ENCODE measurements at places on chromosomes 5 and 9.

DNA sequence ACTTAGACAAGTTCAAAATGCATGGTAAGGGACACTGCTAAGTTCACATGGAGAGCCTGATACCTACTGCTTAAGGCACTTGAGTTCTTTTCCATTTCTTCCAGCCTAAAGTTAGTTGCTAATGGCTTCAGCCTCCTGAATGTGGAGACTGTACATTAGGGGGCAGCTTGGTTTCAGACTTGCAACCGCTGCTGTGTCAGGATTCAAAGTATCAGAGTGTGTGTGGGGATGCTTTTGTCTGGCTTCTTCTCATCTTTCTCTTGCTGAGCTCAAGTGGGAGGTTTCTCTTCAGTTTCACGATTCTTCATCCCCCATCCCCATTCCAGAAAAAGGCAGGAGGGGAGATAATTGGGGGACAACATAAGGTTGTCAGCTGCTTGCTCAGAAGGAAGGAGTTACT is 49.4 kb downstream of the ATP10B start:
- no peak for DNase-seq

DNA sequence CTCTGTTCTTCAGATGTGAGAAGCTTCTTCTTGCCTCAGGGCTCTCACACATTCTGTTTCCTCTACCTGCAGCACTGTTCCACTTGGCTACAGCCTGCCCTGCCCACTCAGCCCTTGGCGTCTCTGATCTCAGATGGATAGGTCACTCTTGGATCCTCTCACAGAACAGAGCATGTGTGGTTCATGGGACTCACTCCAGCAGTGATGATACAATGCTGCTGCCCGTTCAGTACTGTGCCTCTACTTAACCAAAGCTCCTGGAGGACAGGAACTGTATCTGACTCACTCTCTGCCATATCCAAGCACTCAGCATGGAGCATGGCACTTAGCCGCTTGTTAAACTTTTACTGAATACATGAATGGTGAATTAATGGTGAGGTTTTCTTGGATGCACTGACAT is 3.4 kb upstream of the SPINK4 start:
- DNase-seq, result no peak

- no peak for DNase-seq
Observed at GRCh38 chr5:80961376-80962281, 1.5 kb downstream of the RASGRF2 start.

- no peak for DNase-seq
Observed at GRCh38 chr5:141715346-141715905, 33.4 kb upstream of the ARAP3 start.

GRCh38 chr9:2022560-2022959 is 7.4 kb downstream of the SMARCA2 start:
- no peak for DNase-seq

DNA sequence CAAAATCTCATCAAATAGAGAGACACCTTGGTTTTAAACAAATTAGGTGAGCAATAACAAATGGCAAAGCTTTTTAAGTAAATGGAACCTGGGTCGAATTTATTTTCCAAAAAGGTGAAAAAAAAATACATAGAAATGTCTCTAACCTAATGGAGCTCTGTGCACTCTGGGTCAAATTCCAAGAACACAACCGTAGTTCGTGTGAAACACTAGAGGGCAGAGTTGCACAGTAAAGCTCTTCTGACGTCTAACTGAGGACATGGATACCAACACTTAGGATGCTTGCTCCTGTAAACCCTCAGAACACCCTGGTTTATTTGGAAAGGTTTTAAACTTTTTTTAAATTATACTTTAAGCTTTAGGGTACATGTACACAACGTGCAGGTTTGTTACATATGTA is 18.9 kb downstream of the MARCHF11 start:
- peak; percentile 5 for DNase-seq

DNA sequence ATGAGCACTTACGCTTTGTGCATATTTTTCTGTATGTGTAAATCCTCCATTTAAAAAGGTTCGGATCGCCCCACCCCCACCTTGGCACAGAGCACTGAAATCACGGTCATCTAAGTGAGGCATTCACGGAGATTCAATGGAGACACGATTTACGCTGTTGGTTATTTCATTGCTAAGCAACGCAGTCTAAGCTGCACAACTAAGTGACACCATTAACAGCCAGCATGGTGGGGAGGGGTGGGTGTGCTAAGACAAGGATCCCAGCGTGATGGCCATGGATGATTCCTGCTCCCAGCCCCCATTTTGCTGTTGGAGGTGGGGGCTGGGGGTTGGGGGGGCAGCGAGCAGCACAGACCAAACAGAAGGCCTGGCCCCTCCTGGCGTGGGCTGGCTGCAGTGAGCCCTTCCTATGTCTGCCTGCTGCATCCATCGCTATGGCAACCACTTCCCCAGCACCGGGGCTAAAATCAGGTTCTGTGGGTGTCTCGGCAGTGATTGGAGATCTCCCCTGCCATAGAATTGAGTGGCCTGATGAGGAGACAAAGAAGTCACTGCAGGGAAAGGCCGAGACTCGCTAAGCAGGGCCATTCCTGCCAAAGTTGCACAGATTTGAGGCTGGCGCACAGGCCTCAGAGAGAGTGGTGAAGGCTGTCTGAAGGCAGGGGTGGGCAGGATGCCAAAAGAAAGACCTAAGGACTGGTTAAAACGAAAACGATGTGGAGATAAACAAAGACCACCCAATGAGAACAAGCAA is 14.3 kb upstream of the MARCHF6 start:
- DNase-seq, result no peak

- DNase-seq, result no peak
Observed at GRCh38 chr5:135487839-135488514, 35.8 kb upstream of the TIFAB start.

DNA sequence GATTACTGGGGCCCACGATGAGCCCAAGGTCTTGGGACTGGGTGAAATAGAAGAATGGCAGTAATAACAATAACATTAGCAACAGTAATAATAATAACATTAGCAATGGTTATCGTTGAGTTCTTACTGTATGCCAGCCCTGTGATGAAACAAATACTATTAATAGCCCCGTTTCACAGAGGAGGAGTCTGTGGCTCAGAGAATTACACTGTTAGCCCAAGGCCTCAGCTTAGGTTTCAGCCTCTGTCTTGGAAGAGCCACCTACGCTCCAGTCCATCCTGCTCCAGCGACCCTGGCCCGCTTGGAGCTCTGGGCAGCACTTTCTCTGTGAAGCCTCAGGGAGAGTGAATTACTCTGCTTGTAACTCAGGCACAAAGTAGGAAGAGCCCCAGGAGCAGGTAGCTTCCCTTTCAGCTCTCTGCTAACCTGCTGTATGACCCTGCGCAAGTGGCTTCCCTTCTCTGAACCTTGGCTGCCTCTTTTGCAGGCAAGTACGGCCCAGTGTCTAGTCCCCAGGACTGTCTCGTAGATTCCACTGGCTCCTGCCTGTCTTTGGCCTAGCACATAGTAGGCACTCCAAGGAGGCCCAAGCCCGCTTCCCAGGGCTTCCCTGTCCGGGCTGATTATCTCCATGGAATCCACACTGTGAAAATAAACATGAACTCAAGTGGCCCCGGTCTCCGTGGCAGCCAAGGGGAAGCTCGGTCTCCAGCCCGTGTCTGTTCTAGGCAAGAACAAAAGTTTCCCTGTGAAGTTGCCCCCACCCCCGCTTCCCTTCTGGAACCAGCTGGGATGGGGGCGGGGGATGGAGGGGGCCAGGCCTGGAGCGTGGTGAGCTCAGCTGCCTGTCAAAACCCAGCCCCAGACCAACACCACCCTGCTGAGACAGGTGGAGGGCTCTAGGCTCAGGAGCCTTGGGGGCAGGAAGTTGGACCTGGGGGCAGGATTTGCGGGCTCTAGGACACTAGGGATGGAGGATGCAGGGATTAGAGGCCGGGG is 26.2 kb upstream of the LMX1B start:
- DNase-seq, result no peak

- DNase-seq, result peak; percentile 97
Observed at GRCh38 chr5:123708074-123708806, 196.3 kb downstream of the CSNK1G3 start.

DNA sequence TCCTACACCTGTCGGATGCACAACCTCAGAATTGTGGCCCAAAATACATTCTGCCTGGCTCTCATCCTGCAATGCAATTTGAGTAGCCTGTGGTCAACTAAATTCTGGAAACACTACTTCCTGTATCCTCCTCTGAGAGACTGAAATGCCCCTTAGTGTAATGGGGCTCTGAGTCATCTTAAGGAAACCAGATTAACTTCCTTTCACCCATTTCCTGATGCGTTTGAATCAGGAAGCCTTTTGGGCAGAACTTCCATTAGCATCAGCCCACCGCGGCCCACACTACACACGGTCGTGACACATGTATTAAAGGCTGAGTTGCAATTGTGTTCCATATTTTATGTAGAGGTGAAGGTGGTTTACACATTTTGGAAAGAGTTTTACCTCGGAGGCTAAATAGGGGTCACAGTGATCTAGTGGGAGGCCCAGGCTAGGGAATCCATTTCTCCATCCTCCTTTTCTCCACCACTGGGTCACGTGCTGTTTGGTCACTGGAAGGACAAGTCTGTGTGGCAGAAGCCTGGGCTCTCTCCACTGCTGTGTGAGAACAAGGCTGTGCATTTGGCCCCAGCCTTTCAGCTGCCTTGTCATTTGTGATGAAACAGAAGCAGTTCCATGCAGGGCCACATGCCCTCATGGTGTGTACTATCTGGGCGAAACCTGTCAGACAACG is 55.9 kb downstream of the DAP start:
- no peak for DNase-seq

- no peak for DNase-seq
Observed at GRCh38 chr5:142235050-142235797, 89.6 kb downstream of the SPRY4 start.

GRCh38 chr9:96203867-96204501 is 98.0 kb downstream of the HSD17B3 start:
- peak; percentile 70 for DNase-seq

DNA sequence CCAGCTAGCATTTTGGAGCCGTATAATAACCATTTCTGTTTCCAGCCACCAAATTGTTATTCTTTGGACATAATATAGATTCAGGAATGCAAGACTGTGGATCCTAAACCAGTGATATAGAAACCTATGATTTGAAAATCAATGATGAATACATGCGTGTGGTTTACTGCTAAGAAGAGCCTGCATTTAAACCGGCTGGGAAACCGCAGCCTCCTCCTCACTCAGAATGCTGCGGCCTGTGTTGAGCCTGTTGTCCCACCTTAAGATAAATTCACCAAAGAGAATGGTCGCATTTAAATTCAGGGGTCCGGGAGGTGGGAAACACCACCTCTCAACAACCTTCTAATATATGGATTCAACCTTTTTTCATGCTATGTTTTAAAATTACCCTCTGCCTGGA is 148.0 kb downstream of the MEF2C start:
- DNase-seq, result no peak

DNA sequence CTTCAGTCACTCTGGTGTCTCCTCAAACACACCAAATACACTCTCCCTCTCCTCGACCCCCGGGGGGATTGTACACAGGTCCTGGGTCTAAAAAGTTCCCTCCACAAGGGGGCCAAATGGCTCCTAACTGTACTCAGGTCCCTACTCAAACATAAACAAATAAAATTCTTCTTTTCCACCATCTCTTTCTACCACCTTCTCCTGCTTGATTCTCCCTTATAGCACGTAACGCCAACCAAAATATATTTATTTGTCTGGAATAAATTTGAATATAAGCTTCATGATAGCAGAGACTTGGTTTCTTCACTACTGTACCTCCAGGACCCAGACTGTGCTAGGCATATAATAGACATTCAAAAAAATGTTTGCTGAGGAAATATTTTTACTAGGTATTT is 21.4 kb downstream of the ZNF608 start:
- no peak for DNase-seq

DNA sequence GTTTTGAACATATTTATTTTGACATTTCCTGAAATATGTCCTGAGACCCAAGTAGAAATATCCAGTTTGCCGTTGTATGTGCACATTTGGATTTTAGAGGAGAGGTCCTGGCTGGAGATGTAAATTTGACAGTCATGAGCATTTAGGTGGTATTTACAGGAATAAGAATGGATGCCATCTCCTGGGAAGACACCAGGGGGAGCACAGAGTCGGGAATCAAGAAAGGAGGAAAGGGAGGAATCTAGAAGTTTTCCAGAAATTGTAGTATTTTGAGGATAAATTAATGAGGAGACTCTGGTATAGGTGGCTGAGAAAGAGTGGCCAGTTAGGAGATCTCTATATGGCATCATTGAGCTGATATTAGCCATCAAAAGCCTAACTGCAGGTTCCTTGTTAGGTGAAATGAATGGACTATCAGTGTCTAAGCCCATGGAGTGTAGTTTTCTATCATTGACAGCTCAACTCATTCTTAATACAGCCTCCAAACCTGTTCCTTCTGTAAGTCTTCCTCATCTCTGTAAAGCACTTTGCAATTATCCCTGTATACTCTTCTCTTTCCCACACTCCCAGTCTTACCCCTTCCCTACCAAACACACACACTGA is 7.2 kb downstream of the GAPT start:
- DNase-seq, result no peak

DNA sequence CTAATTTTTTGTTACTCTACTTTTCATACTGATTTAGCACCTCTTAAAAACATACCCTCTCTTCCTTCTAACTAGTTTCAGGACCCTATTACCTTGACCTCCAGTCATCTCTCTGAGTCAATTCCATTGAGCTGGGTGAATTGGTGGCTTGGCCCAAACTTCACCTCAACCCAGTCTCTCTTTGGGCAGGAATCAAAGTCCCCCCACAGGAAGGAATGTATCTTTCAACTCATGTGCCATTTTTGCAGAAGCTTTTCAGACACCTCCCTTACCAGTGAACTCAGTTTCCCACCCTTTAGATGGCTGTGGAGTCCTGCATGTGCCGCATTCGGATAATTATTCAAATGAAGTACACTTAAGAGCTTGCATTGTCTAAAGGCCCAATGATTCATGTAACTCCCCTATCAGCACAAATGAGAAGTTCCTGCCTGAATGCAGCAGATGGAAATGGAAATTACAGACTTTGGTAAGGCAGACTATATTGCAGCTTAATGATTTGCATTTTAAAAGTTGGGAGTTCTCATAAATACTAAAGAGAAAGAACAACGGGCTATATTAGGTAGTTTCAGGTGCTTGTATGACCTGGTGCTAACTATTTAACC is 693.5 kb downstream of the PTPRD start:
- DNase-seq, result no peak

DNA sequence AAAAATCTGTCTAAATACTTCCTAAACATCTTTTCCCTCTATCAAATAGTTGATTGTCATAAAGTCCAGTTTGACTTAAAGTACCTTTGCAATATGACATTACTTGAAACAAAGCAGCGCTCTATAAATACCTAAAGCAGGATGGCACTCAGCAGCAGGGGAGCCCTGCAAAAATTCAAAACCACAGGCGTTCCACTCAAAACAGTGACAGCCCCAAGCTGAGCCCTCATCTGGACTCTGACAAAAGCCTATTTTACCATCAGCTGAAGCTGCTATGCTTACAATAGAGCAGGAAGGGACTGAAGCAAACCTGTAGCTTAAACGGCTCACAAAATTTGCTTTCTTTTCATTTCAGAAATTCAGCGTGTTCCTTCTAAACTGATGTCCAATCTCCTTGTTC is 11.5 kb downstream of the GABRA6 start:
- no peak for DNase-seq

- no peak for DNase-seq
Observed at GRCh38 chr5:134813407-134813806, 32.4 kb upstream of the C5orf24 start.
